ENCODE measurements at places on chromosomes 3 and 15.

DNA sequence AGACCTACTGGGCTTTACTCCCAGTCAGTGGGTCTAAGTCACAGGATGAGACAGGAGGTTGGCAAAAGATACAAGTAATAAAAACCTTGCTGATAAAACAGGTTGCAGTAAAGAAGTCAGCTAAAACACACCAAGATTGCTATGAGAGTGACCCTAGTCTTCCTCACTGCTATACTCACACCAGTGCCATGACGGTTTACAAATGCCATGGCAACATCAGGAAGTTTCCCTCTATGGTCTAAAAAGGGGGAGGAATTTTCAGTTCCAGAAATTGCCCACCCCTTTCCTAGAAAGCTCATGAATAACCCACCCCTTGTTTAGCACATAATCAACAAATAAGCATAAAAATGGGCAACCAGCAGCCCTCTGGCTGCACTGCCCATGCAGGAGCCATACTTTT lies 966.7 kb upstream of the ROBO1 start:
- DNase-seq, result no peak

GRCh38 chr3:172673210-172673679 lies 37.6 kb downstream of the NCEH1 start:
- peak; percentile 10 for DNase-seq

DNA sequence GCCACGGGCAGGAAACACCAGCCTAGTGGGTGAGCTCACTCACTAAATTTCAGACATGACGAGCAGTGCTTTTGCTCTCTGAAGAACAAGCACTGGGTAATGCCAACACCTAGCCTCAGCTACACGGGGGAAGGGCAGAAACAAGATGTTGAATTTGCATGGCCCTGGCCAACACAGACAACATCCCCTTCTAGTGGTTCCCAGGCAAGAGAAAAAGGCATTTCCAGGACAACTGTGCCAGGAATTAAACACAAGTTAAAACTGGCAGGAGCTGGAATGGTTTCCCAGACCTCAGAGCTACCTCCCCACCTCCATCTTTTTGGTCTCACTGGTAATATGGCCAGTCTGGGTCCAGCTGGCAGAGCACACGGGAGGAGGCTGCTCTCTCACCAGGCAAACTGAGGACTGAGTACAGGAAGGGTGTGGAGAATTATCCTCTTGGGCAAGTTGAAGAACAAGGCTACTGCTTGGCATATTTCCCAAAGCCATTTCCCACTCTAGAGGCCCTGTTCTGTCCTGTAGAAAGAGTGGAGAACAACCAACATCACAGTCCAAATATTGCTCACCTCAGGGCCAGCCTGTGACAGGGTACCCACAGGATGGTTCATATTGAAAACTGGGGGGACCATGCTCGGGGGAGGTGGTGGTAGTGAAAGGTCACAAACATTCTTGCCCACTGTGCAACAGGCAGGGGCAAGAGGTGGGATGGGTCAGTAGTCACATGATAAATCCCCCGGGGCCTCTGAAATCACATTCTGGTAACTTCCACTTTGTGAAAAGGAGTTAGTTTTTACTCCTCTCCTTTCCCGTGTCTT lies 26.5 kb downstream of the TSPAN3 start:
- DNase-seq, result no peak

DNA sequence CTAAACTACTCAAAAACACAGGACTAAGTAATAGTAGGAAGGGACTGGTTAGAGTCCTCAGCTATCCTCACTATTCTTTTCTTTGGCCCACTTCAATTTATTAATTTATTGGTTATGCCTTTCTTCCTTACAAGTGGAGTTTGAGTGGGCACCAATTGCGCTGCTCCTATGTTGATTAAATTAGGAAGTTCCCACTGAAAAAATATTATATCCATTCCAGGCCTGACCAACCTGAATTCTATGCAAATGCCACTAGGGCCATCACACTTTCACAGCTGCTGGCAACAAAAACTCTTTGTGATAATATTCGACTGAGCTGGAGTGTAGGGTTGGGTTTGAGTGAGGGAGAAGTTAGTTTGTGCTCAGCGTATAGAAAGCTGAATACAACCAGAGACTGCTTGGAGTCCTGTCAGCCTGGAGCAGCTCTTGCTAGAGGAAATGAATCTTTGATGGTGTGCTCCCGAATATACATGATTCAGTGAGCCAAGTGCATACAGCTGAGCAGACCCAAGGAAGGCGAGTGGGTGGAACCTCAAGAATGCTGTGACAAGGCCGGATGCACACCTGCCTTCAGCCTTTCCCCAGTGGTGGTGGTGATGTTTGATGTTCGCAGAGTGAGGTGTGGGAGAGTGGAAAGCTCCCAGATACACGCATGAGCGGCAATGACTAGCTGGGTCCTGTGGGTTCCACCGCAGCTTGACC lies 1.5 kb downstream of the ARHGEF3 start:
- peak; percentile 55 for DNase-seq

DNA sequence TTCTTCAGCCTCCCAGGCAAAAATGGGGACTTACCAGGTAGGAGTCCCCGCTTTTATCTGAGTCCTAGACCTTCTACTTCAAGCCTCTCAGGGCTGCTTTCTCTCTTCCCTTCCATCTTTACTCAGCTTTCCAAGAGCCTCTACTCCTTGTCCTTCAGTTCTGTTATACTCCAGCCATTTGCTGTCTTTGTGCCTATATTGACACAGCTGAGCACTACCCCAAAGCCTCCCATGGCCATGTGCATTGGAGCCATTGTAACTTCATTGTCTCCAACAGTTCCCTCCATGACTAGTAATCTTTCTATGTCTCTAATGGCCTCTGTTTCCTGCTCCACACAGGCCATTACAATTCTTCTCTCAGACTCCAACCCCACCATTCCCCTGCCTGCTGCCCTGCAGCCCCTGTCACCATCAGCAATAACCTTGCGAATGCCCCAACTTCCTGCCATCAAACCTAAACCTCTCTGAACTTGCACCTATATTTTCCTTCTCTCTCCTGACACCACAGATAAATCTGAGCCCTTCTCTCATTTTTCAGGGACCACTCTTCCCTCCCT lies 77.9 kb upstream of the ADPGK start:
- no peak for DNase-seq

- no peak for DNase-seq
Observed at GRCh38 chr3:35722902-35723301, 83.6 kb downstream of the ARPP21 start.

DNA sequence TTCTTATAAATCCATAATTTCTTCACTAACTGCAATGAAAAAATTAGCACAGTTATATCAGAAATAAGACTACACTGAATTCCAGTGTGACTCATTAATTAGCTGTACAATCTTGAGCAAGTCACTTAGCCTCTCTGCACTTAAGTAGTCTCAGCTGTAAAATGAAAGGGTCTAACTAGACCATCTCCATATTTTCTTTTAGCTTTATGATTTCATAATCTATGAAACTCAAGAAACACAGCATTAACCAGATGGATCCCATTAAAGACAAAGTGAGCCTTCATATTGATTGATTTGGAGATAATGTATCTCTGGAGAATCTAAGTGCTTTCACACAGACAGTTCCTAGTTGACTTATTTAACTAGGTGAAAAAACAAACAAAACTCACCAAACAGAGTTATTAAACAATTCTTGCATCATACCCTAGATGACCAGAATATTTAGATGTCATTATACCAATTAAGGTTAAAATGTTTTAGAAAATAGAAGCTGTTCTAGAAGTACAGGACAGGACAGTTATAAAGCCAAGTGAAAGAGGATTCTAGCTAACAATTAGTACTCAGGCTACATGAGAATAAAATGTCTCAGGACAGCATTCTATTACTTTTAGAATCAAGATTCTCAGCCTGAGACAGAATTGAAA lies 11.2 kb downstream of the CSNK1G1 start:
- DNase-seq, result no peak

Data from stimulated activated CD4-positive, alpha-beta T cell treated with anti-CD3 and anti-CD28 coated beads, TNF-alpha, amount 100 ng/mL, for 1 hour (primary cell).